Fibroblast of mammary gland (primary cell): ENCODE measurements at places on chromosomes 7 and 10.

DNA sequence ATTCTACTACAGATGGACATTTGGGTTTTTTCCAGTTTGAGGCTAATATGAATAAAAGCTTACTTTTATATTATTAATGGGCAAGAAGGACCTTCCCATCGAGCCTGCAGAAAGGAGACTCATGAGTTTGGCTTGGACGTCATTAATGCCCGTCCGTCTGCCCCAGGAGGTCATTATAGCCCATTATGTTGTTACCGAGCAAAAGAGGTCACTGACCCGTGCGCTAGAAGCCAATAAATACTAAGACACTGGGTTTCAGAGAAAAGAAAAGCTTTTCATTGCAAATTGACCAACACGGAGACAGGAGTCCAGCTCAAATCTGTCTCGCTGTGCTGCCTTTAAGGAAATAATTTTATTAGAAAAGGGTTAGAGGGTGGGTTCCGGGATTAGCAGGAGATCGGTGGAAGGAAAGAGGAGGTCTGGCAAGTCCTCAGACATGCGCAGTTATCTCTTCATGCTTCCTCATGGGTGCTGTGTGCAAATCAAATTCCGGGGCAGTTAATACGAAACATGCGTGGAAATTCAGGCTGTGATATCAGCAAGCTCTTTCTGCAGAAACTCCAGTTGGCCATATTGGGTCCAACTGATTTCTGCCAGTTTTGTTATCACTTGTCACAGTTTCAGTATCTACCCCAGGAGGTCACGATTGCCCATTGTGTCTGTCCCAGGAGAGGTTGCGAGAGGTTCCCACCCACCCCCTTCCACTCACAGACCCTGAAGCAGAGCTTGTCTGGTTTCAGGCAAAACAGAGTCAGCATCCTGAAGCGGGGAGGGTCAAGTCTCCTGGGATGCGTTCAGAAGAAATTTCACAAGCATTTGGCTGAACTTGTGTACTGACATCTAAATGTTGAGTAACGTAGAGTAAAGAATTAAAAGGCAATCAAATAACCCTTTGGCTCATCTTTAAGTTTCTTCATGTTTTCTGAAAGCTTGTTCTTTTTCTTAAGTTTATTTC lies 1.1 kb upstream of the GALNTL5 start:
- peak; percentile 91 for DNase-seq

GRCh38 chr7:128774029-128774689 lies 1.4 kb downstream of the OPN1SW start:
- no peak for DNase-seq

DNA sequence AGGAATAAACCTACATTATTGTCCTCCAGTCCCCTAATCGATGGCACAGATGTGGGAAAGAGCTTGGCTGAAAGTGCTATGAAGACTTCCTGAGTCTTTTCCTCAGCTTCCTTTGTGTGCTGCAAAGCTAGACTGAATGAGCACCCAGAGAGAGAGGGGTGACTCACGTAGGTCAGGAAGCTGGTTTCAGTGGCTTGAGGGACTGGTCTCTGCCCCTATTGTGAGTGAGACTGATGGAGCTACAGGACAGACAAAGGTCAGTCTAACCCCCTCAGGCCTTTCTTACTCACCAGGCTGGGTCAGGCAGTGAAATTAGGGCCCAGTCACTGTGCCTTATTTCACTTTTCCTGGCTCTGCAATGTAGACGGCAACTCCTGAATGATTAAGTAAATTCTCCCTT lies 171.1 kb upstream of the GRB10 start:
- peak; percentile 68 for DNase-seq

- DNase-seq, result peak; percentile 32
Observed at GRCh38 chr10:133324198-133324792, 12.4 kb downstream of the CALY start.

GRCh38 chr10:17406036-17406834 lies 48.2 kb downstream of the ST8SIA6 start:
- no peak for DNase-seq

GRCh38 chr7:33721895-33722294 lies 183.4 kb upstream of the BMPER start:
- no peak for DNase-seq

DNA sequence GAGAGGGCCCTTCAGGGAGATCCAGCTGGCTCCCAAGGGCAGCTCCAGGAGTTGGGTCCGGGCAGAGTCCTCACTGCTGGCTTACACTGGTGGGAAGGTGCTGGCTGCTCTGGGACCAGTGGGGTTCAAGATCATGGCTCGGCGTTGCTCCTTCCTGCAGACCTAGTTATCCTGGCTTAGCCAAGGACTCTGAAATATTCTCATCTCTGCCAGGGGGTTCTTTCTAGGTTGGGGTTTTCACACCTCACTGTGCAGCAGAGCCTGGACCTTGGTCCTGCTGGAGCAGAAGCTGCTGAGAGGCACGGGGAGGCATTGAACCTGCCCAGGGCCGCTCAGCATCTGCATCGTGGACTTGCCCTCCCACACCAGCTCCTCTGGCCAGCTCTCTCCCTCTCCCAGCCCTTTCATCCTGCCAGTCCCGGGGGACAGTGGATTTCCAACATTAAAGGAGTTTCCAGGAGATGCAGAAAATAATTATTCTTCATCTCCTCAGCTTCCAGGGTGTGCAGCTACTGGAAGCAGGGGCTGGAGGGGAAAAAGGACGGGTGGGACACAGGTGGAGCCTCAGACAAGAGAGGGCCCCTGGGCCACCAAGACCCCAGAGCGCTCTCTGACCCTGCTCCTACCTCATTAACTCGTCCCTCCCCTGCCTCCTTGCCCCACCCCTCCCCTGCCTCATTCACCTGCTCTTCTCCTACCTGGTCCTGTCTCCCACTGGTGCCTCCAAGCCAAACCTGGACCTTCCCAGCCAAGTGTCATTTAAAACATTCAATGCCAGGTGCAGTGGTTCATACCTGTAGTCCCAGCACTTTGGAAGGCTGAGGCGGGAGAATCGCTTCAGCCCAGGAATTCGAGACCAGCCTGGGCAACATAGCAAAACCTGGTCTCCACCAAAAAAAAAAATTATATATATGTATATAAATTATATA lies 42.5 kb downstream of the JAKMIP3 start:
- no peak for DNase-seq

GRCh38 chr10:84230359-84230758 lies 5.0 kb upstream of the LRIT2 start:
- DNase-seq, result peak; percentile 1

GRCh38 chr10:19245889-19246752 lies 197.5 kb downstream of the MALRD1 start:
- no peak for DNase-seq

DNA sequence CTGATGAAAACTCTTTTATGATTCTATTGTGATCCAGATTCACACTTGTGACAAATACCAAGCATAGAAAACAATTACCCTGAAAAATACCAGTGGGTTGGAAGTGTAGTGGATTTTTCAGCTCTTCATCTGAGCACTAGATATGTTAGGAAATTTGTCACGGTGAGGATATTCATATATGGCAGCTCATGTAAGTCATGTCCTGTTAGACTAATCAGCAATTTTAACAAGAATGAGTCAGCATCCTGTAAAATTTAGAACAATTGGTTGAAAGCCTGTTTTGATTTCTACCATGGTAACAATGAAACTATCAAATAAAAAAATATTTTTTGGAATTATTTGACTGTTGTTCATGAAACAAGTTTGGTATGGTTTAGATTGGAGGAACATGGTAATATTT lies 334.3 kb downstream of the CACNA2D1 start:
- peak; percentile 67 for DNase-seq

DNA sequence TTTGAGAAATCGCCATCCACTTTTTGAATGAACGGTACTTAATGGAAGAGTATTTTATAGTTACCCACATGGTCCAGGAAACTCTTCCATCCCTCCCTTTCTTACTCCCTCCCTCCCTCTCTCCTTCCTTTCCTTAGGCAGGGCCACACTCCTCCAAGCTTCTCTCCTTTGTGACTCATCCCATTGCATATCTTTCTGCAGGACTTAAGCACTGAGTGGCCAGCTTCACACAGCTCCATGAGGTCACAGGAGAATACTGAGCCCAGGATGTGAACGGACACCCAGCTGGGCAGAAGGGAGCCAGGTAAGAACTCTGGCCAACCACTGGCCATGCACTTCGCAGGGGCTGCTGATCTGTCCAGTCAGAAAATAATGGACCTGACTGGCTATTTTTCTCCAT lies 189.7 kb upstream of the ADCY1 start:
- DNase-seq, result peak; percentile 66

GRCh38 chr7:108413782-108414492 lies 42.3 kb downstream of the NRCAM start:
- peak; percentile 65 for DNase-seq

DNA sequence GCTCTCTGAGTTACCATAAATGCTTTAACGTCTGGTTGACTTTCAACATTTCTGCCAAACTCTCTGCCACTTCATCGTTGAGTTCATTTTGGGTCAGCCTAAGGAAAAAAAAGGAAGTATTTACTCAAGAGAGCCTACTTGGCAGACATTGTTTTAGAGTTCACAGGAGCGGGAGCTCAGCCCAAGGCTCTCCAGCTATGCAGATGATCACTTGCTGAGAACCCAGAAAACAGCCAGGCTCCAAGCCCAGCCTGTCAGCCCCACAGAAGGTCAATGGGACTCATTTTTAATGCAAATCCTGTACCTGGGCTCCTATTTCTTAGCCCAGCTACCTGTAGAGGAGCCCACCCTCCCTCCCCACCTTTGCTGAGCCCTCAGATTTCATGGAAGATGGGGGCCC lies 45.5 kb downstream of the NOD1 start:
- DNase-seq, result peak; percentile 80
